ENCODE measurements at places on chromosomes 16 and 17.

DNA sequence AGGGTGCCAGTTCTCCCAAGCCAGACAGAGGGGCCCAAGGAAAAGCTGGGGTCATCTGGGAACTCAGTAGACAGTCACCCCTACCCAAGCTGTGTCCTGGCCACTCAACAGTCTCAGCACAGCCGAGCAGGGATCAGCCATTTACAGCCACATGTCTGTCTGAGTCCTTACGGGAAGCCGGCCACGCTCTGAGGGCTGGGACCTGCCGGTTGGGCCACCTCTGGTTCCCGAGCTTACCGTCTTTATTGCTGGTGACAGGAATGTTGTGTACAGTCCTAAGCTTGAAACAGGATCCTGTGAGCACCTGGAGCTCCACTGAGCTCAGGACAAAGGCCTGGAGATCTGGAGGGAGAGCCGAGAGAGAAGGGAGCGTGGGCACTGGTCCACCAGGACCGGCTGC, 59.8 kb downstream of the TIMM22 start:
- DNase-seq = no peak

DNA sequence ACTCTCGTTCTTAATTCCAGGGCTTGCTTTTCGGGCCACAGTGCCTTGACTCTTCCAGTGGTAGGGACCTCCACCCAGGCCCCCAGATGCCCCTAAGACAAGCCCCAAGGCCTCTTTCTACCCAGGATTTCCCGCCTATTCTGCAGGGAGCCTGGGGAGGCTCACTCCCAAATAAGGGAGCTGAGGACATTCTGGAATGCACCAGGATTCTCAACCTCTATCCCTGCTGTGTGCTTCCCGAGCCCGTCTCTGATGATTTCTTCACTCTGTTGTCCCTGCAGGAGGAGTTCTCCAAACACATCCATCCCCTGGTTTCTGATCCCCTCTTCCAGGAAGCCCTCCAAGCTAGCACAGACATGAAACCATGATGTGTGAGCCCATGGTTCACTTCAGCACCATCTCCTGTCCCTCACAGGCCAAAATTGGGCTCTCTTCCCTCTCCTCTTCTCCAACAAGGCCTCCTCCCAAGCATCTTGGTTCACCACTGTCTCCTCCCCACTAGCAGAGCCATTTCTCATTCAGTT, 255.9 kb downstream of the KATNIP start:
- no peak for DNase-seq

DNA sequence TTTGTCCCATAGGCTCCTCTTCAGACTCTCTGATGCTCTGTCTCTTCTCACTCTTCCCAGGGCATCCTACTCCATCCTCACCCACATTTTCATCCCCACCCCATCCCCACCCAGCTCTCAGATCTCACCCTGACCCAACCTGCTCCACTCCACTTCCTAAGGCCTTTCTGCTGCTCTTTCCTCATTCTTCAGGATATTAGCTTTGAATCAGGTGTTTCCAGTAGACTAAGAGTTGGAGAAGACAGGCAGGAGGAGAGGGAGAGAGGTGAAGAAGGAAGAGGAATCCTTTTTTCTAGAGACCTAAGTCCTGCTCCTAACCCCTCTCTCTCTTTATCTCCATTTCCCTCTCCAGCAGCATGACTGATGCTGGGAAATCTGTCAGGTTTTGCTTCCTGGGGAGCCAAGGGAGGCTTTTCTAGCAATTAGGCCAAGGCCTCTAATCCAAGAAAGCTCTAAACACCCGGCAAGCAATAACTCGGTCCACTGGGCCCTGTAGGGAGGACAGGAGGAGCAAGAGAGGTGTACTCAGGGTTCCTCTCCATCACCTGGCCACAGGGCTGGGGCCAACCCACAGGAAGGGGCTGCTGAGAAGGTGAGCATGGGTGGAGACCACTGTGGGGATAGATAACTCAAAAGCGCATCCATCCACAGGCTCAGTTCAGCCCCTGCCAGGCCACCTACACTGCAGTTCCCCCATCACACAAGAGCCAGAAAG, 133.3 kb downstream of the TMEM132E start:
- DNase-seq = no peak

GRCh38 chr17:73588891-73589290, 55.4 kb downstream of the SDK2 start:
- DNase-seq = no peak

DNA sequence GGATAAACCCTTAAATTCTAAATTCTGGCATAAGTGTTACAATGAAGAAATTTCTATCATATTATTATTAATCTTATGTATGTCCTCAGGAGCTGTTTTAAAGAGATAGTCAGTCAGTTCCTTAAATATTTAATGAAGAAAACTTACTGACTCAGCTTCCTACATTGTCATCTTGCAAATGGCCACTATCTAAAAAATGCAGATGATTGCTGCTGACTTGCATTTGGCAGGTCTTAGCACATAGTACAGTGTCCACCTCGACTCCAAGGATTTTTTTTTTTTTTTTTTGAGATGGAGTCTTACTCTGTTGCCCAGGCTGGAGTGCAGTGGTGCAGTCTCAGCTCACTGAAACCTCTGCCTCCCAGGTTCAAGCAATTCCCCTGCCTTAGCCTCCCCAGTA, 55.1 kb upstream of the CORO6 start:
- no peak for DNase-seq

GRCh38 chr16:85912211-85912974, 13.4 kb downstream of the IRF8 start:
- no peak for DNase-seq

DNA sequence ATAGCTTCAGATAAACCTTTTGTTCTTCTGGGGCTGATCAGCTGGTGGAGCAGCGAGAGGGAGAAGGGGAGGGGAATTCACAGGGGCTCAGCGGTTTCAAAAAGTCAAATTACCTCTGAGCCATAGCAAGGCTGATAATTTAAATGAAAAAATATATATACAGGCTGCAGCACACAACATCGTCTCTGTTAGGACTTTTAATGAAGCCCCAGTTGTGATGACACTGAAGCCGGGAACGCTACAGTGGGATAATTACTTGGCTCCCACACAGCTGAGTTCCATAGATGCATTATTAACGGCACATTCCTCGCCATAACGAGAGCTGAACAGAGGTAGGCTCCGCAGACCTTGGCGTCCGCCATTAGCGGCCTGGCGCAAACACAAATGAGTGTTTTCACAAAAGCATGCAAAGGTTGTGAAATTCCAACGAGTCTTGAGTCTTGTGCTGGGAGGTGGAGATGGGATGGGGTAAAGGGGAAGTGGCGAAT, 216.0 kb downstream of the C16orf78 start:
- no peak for DNase-seq

- no peak for DNase-seq
Measured at GRCh38 chr16:84138824-84139627, 6.0 kb downstream of the HSDL1 start.

DNA sequence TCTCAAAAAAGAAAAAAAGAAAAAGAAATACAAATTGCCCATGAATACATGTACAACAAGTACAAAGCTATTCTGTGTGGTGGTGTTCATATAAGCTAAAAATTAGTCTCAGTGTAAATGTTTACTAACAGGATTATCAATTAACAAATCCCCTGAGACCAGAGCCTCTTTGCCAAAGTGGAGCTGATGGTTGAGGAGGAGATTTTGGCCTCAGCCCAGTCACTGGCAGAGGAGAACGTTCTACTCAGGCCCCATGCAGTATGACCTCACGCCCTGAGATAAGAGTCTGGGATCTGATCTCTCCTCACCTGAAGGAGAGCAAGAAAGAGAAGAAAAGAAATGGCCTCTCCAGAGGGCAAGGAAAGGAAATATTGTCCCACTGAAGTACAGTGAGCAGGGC, 35.5 kb upstream of the NOL11 start:
- DNase-seq = no peak

DNA sequence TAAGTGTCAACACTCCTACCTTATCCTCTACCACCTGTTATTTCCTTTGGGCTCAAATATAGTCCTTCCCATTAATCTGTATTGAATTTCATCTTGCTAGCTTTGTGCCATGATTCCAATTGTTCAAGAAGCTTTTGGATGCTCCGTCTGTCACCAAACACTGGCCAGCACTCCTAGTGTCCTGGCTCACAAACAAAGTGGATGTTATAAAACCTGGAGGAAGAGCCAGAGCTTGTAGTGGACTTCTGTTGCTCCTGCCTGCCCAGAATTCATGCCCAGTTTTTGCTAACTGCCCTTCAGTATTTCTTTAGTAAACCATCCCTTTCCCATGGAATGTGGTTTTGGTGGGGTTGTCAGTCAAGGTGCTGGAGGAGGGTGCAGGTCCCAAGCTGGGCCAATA, 77.2 kb upstream of the HS3ST2 start:
- DNase-seq = no peak

DNA sequence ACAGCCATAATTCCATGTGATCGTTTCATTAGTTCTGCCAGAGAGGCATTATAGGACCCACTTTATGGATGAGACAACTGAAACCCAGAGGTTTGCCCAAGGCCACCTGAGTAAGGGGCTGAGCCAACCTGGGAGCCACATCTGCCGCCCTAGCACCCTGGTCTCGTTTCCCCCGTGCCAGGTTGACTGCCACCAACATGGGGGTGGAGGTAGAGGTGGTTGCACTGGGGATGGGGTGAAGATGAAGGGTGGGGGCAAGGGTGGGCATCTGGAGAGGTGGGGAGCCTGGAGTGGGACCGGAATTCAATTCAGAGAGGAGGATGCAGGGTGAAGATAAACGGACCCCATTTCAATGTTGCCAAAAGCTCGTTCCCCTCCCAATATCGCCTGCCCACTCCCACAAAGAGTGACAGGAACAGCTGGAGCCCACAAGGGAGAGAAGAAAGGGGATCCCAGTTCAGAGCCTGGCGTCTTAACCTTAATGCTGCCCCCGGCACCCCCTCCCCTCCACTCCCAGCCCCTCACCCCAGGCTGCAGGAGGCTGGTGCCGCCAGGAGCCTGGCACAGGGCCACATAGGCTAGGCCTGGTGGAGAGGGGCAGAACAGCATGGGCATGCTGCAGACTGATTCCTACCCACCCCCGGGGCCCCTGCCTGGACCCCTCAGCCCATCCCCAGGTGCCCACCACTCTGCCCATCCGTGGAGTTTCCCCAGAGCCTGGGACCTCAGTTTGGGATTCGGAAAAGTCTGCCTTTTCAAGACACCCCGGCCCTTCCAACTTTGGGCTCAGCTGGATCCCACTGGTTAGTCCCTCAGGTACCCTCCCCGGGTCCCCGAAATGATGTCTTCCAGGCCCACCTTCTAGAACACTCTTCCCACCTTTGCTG, 29.6 kb downstream of the NGFR start:
- DNase-seq = no peak

GRCh38 chr17:48556229-48556575, 11.3 kb upstream of the HOXB2 start:
- DNase-seq = no peak

DNA sequence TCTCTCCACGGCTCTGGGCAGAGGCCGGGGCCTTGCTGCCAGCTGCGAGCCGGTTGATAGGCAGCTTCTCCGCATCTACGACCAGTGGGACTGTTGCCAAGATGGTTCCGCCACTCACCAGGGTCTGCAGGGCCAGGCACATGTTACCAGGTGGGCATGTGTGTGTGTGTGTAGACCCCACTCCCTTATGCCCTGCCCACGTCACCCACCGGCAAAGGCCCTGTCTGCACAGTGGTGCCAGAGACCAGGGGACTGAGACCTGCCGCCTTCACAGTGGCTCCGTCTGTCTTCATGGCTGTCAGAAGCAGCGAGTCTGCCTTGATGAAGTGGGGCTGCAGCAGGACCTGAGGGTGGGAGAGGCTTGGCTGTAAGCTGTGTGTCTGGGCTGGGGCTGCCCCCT, 17.7 kb downstream of the SREBF1 start:
- no peak for DNase-seq

GRCh38 chr17:71472809-71473789, 647.7 kb upstream of the SOX9 start:
- DNase-seq = no peak

DNA sequence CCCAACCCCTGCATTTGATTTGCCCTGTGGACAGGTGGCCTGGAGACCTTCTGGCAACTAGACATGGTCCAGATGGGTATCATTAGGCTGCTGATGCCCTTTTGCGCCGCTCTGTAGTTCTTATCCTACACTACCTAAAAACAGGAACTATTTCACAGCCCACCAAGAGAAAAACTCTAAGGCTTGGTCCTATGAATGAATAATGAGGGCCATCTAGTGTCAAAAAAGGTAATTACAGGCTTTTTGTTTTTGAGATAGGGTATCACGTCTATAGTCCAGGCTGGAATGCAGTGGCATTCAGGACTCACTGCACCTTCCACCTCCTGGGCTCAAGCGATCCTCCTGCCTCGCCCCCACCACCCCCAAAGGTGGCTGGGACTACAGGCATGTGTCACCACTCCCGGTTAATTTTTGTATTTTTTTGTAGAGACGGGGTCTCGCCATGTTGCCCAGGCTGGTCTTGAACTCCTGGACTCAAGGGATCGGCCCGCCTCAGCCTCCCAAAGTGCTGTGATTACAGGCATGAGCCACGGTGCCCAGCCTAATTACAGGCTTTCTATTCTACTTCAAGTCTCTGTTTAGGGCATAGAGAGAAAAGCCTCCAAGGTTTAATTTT, 20.9 kb downstream of the COIL start:
- DNase-seq = no peak

DNA sequence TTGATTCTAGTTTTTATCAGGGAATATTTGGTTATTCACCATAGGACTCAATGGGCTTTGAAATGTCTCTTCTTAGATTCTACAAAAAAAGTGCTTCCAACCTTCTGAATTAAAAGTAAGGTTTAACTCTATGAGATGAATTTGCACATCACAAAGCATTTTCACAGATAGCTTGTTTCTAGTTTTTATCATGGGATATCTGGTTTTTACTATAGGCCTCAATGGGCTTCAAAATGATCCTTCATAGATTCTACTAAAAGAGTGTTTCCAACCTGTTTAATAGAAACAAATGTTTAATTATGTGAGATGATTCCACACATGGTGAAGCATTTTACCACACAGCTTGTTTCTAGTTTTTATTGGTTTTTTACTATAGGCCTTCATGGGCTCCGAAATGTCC, 560.7 kb downstream of the KCNJ18 start:
- no peak for DNase-seq

DNA sequence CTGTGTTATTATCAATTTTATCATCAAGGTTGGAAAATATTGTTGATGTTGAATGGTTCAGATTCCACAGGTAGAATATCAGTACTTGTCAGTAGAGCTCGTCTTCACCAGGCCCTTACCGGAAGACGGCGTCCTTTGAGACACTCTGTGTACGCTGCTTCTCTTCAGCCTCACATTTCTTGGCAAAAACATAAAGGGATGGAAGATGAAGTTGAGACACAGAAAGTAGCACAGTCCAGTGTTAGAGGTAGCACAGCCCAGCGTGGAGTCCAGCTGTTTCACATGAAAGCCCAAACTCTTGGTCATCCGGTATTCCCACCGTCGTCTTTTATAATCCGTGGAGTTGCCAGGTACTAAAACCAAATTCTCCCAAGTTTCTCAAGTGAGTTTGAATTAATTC, 30.4 kb downstream of the ATP2C2 start:
- DNase-seq = no peak

DNA sequence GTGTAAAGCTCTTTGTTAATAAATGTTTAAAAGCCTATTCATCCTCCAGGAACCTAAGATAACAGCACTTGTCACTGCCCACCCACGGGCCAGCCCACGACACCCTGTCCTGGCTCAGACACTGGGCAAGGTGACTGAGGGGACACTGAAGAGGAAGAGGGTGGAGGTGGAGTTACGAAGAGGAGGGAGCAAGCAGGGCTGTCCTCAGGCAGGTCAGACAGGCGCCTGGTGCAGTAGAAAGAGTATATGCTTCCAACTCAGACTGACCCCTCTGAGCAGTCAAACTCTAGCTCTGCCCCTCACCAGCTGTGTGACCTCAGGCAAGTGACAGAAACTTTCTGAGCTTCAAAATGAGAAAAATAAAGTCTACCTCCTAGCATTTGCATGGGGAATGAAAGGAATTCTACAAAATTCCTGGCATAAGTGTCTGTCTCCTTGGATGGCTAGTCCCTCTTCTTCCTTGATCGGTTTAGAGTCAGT, 22.8 kb downstream of the TEX2 start:
- no peak for DNase-seq
